ENCODE measurements at places on chromosomes 4 and X.

DNA sequence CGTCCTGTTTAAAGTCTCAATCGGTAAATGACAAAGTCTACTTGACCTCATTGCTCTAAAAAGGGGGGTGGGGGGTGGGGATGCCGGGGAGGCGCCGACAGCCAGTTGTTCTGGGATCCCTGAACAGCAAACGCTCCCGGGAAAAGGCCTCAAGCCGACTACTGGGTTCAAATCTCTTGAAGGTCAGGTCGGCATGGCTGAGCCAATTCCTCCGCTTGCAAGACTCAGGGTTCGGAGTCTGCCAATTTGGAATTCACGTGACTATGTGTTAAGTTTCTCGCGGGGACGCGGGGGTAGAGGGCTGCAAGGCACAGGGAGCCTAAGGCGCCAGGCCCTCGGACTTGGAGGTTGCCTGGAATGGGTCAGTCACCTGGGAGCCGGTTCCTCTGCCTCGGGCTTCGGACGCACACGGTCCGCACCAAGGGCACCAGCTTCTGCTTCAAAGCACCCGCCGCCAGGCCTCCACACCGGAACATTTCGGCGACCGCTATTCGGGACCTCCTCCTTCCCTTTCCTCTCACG is 399 bp downstream of the AIFM1 start:
- no peak for DNase-seq

DNA sequence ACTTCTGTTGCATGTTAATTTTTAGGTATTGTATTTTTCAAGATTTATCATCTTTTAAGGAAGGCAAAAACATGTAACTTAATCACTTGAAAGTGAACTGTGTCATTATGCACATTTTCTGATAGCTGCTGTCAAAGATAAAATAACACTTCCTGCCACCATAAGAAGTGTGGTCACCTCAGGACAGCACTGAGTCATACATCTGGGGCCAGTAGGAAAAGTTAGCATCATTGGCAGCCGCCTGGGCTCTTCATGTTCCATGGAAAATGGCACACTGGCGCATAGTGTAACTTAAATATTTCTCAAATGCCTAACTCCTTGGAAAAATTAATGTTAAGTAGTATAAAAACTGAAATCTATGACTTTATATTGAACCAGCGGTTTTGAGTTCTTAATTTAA is 24.2 kb downstream of the CNKSR2 start:
- no peak for DNase-seq

GRCh38 chrX:134990801-134991481 is at the start of gene SMIM10:
SMIM10 (plus strand) TSS chrX:134990991; CDS start chrX:134991096, 105 bp downstream.
- peak; percentile 29 for DNase-seq

GRCh38 chr4:136036744-136037143 is 1495.5 kb downstream of the PCDH18 start:
- peak; percentile 25 for DNase-seq

- DNase-seq: peak; percentile 43
These were observed 695 bp downstream of the MTM1 start for GRCh38 chrX:150569155-150569477.

GRCh38 chrX:10042055-10042454 is 74.9 kb downstream of the CLDN34 start:
- no peak for DNase-seq

DNA sequence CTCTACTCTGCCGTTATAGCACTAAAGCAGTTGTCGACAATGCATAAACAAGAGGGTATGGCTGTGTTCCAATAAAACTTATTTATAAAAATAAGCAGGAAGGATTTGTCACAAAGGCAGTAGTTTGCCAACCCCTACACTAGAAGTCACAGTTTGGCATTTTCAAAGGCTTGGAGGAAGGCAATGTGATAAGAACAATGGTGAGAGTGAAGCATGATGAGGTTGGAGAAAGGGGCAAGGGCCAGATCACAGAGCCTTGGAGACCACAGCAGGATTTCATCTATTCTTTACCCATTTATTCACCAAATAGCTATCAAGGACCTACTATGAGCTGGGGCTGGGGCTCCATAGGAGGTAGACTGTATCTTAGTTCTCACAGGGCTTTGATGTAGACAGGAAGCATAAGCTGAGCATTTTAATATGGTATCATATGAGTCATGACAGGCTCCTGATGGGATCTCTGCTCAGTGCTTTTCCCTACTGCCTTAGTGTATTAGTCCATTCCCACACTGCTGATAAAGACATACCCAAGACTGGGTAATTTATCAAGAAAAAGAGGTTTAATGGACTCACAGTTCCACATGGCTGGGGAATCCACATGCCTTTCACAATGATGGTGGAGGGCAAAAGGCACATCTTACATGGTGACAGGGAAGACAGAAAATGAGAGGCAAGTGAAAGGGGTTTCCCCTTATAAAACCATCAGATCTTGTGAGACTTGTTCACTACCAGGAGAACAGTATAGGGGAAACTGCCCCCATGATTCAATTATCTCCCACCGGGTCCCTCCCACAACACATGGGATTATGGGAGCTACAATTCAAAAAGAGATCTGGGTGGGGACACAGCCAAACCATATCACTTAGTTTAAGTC is 58.9 kb downstream of the PPM1K start:
- peak; percentile 2 for DNase-seq

- no peak for DNase-seq
These were observed 113.9 kb downstream of the RTL3 start for GRCh38 chrX:78545233-78545632.

GRCh38 chr4:74475946-74476345 is 31.0 kb downstream of the AREG start:
- no peak for DNase-seq

GRCh38 chr4:156634612-156635011 is 337.0 kb downstream of the PDGFC start:
- no peak for DNase-seq

DNA sequence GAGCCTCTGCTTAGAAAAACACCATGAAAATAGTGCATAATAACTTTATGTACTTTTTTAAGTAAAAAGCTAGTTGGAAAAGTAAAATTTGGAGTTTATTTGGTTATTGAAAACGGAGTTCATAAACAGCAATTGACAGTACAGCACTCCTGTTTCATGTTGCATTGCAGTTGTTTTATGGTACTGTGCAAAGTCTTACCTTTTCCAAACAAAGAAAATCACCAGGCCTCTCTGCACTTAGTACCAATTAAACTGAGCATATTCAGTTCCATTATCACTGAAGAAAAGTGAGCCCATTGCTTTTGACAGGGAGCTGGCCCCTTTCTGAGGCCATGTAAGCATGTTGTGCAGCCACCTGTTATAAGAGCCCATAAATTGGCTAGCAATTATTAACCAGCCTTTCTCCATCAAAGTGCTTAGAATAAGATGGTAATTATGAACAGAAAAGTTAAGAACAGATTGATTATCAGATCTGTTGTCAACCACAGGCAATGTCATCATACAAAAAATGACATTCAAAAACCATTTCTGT is 376.6 kb upstream of the EMCN start:
- no peak for DNase-seq

- peak; percentile 47 for DNase-seq
These were observed 349.1 kb downstream of the ANK2 start for GRCh38 chr4:113398441-113399143.

DNA sequence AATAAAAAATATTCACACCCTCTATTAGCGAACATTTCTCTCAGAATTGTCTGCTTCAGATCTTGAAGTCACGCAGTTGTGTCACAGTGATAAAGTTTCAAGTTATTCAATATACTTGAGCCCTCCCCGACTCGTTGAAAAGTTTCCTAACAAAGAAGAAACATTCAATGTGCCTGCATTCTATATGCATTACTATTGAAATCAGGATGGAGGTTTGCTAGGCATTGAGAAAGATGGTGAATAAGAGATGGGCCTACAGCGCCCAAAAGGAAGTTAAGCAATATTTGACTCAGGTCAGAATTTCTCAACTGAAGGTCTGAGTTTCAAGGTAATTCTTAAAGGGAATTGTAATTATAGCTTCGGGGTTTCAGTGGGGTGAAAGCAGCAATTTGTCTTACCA is 6.1 kb downstream of the TCEANC start:
- peak; percentile 86 for DNase-seq

- DNase-seq: no peak
These were observed 156.5 kb upstream of the PJA1 start for GRCh38 chrX:69321789-69322188.

GRCh38 chr4:184476695-184477094 is 2.3 kb upstream of the IRF2 start:
- DNase-seq: no peak

DNA sequence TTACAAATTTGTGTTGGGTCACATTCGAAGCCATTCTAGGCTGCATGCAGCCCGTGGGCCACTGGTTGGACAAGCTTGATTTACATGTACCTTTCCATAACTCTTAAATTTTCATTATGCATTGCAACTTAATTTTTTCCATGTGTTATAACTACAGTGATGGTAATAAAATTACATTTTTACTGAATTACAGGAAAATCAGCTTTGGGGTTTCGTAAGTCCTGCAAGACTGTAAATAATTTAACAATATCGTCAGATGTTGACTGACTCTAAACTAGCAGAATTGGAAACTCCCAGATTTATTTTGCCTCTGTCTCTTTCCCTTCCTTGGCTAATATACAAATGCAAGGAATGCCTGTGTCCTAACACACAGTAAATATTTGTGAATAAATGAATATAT is 88.0 kb upstream of the RAPGEF2 start:
- DNase-seq: no peak

DNA sequence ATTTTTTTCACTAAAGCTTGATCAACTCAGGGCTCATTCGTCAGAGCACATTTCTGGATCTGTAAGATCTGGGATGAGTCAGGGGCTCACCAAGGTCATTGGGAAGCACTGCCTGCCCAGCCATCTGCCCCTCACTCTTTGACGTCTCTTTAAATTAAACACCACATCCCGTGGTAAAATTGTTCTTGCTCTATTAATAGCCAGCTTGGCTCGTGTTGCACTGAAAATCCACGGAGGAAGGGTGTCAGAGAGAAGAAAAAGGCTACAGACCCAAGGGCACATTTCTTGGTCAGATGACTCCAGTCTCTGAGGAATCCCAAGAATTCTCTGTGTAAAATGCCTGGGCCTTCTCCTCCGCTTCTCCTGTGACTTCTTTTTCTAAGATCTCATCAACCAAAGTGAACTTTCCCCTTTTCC is 45.7 kb upstream of the GATB start:
- DNase-seq: peak; percentile 12

DNA sequence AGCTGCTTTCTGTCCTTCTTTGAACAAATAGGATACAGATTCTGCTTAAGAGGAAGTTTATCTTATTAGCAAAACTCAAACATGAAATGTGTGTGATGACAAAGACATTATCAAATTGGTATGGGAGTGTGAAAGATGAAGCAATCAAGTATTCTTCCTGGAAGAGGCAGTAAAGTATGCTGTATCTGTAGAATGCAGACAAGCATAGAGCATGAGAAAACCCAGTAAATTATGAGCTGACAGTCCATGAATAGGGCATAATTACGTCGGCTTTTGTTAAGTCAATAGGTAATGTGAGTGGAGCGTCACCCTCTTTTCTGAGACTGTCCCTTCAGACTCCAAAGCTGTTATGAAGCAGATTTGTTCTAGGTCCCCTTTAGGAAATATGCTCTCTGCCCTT is 458.6 kb upstream of the NWD2 start:
- DNase-seq: no peak

DNA sequence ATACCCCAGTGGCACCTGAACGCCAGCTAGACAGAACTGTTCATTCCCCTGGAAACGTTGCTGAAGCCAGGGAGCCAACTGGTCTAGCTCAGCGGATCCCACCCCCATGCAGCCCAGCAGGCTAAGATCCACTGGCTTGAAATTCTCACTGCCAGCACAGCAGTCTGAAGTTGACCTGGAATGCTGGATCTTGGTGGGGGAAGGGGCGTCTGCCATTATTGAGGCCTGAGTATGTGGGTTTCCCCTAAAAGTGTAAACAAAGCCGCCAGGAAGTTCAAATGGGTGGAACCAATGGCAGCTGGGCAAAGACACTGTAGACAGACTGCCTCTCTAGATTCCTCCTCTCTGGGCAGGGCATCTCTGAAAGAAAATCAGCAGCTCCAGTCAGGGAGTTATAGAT is 213.0 kb downstream of the NKX6-1 start:
- no peak for DNase-seq

DNA sequence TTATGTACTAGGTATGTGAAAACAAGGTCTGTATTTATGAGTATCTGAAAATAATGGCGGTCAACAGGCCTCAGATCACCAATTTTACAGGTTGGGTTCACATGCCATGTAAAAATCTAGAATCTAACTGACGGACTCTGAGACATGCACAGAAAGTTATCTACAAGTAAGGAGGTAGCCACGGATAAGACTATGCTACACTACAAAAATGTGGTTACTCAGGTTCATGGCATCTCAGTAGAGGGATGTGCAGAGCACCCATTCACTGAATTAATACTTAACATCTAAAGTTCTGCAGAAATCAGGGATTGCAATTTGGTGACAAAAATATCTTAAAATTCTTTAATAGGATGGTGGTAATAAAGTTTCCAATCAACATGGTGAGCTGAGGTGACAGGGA is 155.9 kb downstream of the APBB2 start:
- no peak for DNase-seq

GRCh38 chrX:30888526-30889146 is 418 bp downstream of the TAB3 start:
- DNase-seq: no peak

DNA sequence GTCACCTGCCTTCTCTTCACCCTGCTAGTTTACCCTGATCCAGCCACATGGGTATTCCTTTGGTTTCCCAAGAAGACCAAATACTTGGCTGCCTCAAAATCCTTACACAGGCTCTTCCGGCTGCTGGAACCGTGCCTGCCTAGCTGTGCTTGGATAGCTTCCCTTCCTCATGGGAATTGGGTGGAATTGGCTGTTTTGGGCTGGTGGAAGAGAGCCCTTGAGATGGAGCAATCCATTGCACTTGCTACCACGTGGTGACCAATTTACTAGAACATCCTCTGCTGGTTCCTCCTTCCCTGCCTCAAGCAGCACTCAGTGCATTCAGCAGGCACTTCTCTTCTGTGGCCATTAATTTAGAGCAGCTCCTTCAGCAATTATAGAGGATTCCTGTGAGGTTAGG is 119.3 kb upstream of the AP1S2 start:
- no peak for DNase-seq

DNA sequence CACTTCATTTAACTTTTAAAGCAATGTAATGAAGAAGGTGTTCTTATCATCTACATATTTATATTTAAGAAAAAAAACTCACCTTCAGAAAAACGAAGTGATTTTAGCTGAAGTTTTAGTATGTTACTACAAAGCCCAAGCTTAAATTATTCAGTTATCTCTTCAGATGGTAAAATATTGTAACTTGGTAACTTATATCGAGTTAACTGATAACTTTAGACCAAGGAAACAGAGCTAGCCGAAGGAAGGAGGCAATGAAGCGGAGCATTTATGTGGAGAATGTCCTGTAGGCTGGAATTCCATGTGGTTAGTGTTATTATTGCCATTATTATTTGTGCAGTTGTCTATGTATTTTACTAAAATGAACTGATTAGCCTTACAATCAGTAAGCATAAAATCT is 1102.1 kb upstream of the LCORL start:
- DNase-seq: no peak

- no peak for DNase-seq
These were observed 15.7 kb upstream of the WDR19 start for GRCh38 chr4:39166669-39167068.

DNA sequence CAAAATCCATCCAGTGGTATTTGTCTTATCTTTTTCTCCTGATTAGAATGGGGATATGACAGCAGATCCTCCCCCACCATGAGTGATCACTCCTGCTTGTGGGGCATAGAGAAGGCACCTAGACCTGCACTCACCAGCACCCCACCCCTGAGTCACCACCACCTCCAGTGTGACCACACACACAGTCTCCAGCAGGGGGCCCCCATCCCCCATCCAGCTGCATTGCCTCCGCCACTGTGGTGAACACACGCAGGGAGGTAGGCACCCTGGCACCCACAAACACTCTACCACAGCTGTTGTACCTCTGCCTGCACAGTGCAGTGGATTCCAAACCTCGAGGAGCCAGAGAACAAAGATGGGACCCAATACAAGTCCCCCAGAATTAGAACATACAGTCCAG is 9.0 kb upstream of the MAGEA8 start:
- peak; percentile 18 for DNase-seq

Measured in mammary epithelial cell (primary cell).